ENCODE measurements at places on chromosomes 1 and 21.

- DNase-seq: no peak
Observed at GRCh38 chr21:43618940-43619339, 40.3 kb downstream of the HSF2BP start.

GRCh38 chr1:65253800-65254319 lies 55.5 kb upstream of the DNAJC6 start:
- no peak for DNase-seq

GRCh38 chr1:62964141-62964540 lies 180.2 kb downstream of the ATG4C start:
- DNase-seq: no peak

- DNase-seq: no peak
Observed at GRCh38 chr1:169741666-169742394, 8.0 kb upstream of the SELE start.

- no peak for DNase-seq
Observed at GRCh38 chr21:45470087-45470515, 65.1 kb downstream of the COL18A1 start.

GRCh38 chr1:15028102-15028501 lies 125.4 kb upstream of the TMEM51 start:
- no peak for DNase-seq

DNA sequence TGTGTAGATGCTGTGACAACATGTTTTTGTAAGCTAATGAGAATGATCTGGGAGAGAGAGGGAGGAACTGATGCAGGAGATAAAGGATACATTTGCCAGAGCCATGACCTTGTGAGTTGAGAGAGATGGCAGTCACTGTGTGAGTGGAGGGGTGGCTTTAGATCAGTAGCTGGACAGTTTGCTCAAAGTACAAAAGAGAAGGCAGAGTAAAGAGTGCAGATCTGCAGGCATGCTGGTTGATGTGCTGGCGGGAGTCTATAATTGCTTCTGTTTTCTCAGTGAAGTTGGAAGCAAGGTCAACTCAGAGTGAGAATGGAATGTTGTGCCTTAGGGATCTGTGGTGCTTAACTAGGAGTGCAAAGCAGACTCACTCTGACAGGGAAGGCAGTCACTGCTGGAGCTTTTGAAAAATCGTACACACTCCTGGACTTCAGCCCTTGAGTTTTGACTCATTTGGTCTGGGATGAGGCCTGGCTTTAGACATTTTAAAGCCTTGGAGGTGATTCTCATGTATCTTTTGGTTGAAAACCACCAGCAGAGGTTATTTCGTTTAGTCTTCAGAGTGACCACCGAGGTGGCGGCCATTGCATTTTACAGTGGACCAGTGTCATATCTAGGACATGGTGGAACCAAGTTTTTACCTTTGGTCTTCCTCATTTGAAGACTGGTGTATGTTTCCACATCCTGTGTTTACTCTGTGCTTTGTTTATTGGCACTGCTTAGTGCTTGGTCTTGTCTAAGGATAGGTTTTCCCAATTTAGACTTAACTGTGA lies 49.6 kb downstream of the MTR start:
- no peak for DNase-seq

- DNase-seq: no peak
Observed at GRCh38 chr1:205658943-205659581, 21.2 kb downstream of the SLC45A3 start.

DNA sequence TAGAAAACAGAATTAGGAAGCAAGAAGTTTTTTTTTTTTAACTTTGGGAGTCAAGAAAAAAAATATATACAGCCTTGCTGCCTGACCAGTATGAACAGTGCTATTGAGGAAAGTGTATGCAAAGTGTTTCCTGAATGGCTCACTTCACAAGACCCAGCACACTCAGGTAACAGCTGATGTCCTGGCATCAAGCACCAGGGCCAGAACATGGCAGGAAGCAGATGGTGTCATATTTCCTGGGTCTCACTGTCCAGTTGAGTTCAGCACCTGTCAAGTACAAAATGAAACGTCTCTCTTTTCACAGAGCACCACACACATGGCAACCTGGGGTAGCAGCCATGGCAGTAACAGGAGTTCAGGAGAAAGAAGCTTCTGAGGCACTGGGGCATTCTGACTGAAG lies 372.3 kb downstream of the TTLL7 start:
- no peak for DNase-seq

- no peak for DNase-seq
Observed at GRCh38 chr1:9153152-9153551, 24.2 kb upstream of the GPR157 start.

DNA sequence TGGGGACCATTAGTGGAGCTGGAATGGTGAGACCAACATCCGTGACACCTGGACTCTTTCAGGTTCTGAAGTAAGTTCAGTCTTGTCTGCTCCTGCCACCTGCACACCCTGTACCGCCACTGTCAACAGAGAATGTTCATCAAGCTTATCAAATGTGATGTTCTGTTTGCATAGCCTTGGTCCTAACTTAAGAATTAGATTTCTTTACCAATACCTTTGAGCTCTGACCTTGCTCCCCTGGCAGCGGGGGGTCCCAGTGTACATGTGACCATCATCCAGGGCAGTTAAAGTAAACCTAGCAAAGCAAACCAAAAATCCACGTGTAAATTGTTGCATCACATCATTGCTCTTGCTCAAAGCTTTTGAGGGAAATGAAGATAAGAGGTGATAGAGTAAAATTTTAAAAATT lies 14.5 kb downstream of the SLC25A33 start:
- no peak for DNase-seq

DNA sequence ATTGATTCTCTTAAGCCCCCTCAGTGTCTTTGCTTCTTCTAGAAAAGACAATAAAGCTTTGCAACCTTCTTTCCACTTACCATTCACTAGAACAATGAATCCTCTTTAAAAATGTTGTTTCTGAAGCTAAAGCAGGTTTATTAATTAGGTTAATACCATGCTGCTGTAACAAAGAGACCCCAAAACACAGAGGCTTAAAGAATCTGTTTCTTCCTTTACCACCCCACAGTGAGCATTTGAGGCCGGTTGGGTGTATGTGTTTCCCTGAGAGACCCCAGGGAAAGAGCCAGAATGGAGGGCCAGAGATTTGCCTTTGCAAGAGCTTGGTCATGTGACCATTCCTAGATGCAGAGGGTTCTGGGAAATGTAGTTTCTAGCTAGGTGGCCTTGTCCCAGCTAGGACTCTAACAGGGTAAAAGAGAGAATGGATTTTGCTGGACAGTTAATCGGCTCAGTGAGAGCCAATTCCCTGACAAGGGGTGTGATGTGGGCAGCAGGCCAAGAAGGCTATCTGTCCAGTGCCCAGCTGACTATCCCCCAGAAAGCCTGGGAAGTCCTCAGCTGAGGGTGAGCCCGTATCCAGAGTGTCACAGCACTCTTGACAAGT lies 191.8 kb upstream of the TMEM51 start:
- no peak for DNase-seq

GRCh38 chr1:248828845-248829244 lies 3.1 kb upstream of the SH3BP5L start:
- peak; percentile 71 for DNase-seq

DNA sequence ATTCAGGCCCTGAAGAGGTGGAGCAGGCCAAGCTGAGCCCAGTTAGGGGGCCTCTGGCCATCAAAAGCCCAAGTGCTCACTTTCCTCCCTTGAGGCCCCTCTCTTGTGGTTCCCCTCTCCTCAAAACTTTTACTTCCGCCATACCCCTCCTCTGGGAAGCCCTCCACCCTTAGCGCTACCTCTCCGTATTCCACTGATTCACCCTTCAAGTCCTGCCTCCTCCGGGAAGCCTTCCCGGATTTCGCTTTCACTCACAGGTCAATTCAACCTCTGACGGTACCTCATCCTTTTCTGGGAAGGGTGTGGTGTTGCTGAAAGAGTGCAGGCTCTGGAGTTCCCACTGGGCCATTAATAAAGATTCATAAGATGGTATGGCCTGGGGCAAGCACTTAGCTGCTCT lies 19.1 kb downstream of the SPOCD1 start:
- no peak for DNase-seq

Data from pulmonary artery endothelial cell (primary cell).